Caudate nucleus (tissue), 63 donors: ENCODE measurements at places on chromosomes 2 and 18.

- DNase-seq = no peak
Measured at GRCh38 chr2:226782092-226782713, 17.4 kb downstream of the IRS1 start.

DNA sequence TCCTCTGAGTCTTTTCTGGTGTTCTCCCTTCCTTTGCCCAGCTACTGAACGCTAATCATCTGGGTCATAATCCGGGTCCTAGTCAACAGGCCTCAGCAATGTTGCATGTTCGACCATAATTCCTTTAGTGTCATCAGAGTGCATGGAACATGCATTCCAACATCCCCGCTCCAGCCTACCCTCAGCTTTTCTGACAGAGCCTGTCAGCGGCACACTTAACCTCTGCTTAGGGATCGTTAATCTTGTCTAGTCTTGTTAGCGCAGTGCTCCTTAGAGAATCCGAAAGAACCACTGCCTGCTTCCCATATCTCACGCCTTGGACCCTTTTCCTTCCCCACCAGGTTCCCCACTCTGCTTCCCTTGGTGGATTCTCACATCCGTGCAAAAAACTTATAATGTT is 767.9 kb upstream of the ID2 start:
- no peak for DNase-seq

GRCh38 chr2:37377187-37377532 is 32.7 kb downstream of the QPCT start:
- DNase-seq = no peak

DNA sequence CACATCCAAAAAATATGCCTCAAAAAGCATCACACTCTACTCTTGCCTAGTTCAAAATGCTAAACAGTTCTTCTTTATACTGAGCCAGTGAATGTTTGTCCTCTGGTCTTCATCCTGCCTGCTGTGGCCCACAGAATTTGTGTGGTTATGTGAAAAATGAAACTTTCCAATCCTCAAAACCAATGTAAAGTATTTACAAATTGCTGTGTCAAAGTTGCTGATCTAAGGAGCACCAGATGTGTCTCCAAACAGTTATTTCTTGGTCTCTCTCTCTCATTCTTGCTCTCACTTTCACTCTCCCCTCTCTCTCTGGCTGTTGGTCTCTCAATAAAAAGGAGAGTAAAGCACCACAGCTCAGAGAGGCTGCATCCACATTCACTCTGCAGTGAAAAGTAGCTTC is 23.0 kb downstream of the EPHA4 start:
- no peak for DNase-seq

DNA sequence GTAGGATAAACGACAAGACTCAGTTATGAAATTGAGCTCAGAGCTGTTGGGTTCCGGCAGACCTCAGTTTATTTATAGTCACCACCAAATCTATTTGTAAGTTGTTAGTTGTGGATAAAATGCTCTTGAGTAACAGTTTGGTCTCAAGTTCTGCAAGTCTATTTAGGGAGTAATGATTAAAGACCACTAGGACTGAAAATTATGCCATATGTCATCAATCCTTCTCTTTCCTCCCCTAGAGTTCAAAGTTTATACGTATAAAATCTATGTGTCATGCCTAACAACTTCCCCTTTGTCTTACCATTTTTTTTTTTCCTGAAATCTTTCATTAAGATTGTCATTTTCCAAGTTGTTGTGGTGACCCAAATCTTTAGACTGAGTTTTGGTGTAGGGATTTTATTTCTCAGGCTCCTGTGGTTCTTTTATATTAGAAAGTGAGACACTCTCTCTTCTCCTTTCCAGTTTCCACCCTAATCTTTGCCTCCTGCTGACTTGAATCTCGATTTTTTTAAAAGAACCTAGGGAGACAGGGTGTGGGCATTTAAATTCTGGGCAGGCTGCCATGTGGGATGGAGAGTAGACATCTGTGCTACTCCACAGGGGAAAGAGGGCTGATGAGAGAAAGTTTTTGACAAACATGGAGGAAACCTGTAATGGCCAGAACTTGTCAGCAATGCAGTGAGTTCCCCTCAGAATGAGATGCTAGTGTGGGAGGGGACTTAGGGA is 51.0 kb downstream of the LAMA3 start:
- no peak for DNase-seq

GRCh38 chr18:46427216-46427995 is 229.6 kb downstream of the LOXHD1 start:
- DNase-seq = no peak

DNA sequence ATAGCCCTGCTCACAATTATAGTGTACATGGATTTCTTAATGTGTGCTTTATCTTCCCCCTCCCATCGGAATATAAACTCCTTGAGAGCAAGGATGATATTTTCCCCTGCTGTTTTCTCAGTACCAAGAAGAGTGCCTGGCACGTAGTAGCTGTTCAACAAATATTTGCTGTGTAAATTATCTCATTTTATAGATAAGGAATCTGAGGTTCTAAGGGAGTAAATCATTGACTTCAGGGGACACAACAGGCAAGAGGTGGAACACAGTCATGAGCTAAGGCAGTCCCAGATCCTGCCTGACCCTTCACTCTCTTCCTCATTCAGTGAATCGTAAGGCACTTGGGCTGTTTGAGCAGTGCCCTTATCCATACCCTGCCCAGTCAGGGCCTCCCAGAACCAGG is 187.3 kb upstream of the TNP1 start:
- DNase-seq = no peak

DNA sequence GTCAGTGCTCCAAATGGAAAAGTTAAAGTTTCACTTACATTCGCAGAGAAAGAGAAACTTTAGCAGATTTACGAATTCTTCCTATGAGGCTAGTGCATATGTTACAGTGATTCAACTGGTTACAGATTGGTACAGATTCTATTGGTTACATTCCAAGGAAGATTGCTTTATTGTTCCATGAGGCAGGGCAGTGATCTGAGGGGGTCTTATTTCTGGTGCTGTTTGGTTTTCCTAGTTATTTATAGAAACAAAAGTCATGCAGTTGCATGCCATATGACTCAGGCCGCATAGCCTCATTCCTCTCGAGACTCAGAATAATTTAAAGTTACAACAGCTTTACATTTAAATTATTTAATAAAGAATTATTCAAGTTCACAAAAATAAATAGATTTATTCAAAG is 385.4 kb upstream of the SYT4 start:
- no peak for DNase-seq

GRCh38 chr2:32699151-32699550 is 71.3 kb downstream of the TTC27 start:
- no peak for DNase-seq

DNA sequence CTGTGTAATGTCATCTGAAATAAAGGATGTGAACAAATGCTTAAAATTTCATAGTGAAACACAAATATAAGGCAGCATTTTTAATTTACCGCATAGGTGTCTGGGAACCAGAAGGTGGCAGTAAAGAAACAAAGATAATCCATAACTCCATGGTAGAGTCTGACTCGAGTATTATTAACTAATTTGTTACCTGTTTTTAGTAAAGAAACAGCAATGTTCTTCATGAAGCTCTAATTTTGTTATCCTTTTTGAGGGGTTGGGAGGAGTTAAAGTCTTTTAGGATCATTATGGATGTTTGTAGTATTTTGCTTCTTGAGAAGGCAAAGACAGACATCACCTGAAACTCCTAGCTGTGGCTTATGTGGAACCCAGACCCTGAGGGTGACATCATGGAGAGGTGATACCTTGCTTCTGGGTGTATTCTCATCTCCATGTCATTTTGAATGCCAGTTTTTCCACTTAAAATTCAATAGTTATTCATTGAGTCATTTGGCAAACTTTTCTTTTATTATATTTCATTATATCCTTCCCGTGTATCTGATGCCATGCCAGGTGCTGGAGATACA is 286.2 kb upstream of the EPAS1 start:
- DNase-seq = no peak

GRCh38 chr2:240431661-240432424 is 3.6 kb upstream of the GPC1 start:
- no peak for DNase-seq

DNA sequence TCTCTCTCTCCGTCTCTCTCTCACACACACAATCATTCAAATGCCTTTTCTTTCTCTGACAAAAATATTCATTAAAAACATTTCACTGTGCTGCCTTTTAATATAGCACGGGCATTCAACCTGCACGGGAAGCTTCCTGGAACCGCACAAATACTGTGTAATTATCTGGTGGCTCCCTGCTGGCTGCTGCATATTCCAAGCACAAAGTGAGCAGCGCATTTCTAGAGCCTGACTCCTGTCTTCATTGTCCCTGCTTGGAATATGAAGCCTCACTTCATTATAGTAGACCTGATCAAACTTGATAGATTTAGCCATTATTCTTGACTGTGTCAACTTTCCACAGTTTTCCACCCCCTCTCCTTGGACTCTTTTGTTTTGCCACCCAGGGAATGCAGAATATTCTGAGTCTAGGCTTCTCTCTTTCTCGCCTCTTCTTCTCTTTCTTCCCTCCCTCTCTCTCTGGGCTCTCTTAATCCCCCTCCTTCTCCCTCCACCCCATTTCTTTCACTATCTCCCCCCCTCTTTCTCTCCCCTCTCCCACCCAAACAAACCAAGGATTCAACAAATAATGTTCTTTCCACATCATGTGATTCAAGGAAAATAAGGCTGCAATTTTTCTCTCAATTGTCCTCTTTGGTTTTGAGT is 672.1 kb upstream of the FANCL start:
- no peak for DNase-seq

GRCh38 chr18:57230861-57231585 is 84.1 kb downstream of the BOD1L2 start:
- DNase-seq = peak; percentile 61

- no peak for DNase-seq
Measured at GRCh38 chr2:215465256-215465655, 29.4 kb upstream of the FN1 start.

- DNase-seq = no peak
Measured at GRCh38 chr18:78482378-78482777, 497.2 kb upstream of the SALL3 start.

DNA sequence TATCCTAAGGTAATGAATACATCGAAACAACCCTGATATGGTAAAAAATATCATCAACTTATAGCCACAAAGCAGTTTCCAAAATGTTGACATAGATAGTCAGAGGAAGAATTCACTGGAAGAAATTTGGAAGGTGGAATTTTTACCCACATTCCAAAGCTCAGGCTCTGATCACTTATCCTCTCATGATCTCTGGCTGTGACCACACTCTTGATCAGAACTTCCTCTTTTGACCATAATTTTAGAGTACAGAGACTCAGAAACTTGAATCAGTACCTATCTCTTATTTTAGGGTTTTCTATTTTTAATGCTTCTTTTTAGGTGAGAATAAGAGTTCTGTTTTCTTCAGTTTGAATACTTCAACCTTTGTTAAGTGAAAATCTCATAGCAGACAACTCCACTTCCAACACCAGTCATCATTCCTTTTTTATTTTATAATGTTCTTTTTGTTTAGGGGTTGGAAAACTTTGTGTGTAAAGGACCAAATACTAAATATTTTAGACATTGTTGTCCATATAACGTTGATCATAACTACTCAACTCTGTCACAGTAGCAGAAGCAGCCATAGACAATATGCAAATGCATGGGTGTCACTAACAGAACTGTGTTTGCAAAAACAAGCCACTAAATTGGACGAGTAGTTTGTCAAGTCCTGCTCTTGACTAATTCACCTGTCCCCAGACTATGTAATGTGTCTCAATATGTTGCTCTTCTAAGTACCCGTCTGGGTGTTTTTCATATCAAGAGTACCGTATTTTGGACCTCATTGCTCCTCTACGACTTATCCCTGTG is 891.6 kb upstream of the CRIM1 start:
- no peak for DNase-seq

- no peak for DNase-seq
Measured at GRCh38 chr18:12855916-12856315, 28.1 kb downstream of the PTPN2 start.

- no peak for DNase-seq
Measured at GRCh38 chr2:121276341-121276740, 8.7 kb downstream of the TFCP2L1 start.

GRCh38 chr2:232761301-232761907 is 15.0 kb downstream of the KCNJ13 start:
- DNase-seq = no peak

GRCh38 chr2:29202819-29203495 is 87.7 kb downstream of the CLIP4 start:
- no peak for DNase-seq

GRCh38 chr2:202817771-202818170 is 53.8 kb downstream of the ICA1L start:
- DNase-seq = no peak

- DNase-seq = no peak
Measured at GRCh38 chr18:63373161-63373560, 6.2 kb upstream of the KDSR start.

DNA sequence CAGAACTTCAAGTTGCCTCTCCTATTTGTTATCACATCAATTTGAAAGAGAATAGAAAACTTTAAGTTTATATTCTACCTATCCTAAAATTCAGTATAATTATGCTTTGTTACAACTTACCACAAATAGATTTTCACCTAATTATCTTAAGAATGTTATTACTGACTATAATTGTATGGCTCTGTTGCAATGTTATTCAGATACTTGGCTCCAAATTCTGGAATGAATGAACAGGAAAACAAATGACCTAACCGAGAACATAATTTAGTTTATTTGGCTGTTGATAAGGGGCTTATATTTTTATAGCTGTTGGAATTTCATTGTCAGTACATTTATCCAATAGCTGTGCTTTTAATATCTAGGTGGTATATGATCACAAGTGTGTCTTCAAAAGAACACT is 173.2 kb upstream of the GULP1 start:
- DNase-seq = no peak

DNA sequence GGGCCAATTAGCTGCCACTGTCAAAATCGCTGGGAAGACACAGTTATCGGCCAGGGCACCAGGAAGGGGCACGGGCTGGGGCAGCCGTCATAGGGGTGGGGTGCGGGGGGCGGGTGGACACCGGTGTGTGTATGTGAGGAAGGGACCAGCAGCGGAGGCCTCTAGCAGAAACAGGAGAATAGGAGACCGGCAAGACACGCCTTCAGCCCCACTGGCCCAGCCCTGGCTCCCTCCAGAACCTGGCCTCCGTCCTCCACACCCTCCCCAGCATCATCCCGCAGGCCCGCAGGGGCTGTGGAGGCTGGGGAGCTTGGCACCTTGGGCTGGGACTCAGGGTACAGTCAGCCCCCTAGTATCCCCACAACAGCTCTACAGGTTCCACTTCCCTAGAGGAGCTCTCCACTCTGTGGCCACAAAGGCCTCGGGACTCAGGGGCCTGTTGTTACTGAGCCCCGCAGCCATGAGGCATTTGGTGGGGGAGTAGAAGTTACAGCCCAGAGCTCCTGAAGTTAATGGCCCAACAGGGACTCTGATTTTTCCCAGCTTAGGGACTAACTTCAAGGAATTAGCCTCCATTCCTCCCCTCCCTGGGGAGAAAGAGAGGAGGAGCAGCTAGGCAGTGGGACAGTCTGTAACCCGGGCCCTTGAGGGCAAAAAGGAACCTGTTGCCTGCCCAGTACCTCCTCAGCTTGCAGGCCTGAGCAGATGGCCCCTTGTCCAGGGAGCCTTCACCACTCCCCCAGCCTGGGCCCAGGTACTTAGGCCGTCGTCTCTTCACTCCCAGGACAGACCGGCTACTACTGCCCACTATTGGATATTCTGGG is 19.9 kb downstream of the SH2D6 start:
- peak; percentile 79 for DNase-seq

- DNase-seq = no peak
Measured at GRCh38 chr18:50268022-50268747, 1.9 kb upstream of the CFAP53 start.

- no peak for DNase-seq
Measured at GRCh38 chr2:134290358-134290757, 36.5 kb downstream of the MGAT5 start.
